ENCODE measurements at places on chromosomes 16 and 17.

GRCh38 chr17:37094391-37094790 lies 145.6 kb downstream of the AATF start:
- DNase-seq = no peak

DNA sequence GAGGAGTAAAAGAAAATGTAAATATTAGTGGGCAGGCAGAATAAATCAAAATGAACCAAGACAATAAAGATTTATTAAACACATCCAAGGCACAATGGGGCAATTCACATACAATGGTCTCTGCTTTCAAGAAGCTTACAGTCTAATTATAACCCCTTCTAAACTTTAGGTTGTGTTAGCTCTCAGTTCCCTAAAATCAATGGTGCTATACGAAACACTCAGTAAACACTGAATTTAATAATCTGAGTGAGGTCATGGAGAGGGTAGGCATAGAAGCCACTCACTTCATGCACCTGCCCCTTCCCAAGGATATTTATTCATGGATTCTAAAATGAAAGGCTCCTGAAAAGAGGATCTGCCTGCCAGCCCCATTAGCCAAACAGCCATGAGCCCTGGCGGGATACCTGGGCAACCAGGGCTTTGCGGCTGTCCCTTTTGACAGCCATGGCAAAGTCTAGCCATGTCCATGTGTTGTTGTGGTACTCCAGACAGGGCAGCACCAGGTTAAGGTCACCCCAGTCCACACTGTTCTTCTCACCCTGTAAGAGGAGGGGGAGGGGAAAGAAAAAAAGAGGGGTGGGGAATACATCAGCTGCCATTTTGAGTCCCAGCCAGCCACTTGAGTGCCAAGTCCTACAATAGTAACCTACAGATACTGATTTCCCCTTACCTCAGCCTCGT lies 1.4 kb upstream of the RSKR start:
- DNase-seq = no peak

DNA sequence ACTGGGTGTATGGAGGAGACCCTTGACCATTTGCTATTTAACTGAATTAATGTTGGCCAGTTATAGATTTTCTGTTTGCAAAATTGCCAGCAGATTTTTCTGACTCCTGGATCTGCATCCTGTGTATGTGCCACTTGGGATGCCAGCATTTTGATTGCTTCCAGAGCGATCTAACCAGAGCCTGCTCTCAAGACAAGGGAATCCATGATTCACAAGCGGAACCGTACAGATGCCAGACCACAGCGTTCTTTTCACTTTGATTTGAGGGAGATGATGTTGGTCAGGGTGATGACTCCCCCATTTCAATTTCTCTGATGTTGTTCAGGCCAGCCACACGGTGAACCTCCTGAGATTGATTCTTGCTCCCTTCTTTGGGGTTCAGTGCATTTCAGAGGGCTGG lies 228.7 kb downstream of the CDH13 start:
- no peak for DNase-seq

GRCh38 chr17:63464691-63465236 lies 12.1 kb upstream of the ACE start:
- DNase-seq = no peak

GRCh38 chr17:47324224-47325020 lies 667 bp downstream of the EFCAB13 start:
- no peak for DNase-seq

GRCh38 chr17:17269926-17270773 lies 10.9 kb downstream of the COPS3 start:
- no peak for DNase-seq

- no peak for DNase-seq
Measured at GRCh38 chr16:80056324-80056723, 455.8 kb upstream of the MAF start.

GRCh38 chr17:9109933-9110332 lies 88.6 kb downstream of the NTN1 start:
- no peak for DNase-seq

GRCh38 chr16:67458121-67458641 lies 22.8 kb downstream of the ATP6V0D1 start:
- DNase-seq = no peak

- DNase-seq = no peak
Measured at GRCh38 chr17:81230043-81230820, 7.5 kb upstream of the CEP131 start.

DNA sequence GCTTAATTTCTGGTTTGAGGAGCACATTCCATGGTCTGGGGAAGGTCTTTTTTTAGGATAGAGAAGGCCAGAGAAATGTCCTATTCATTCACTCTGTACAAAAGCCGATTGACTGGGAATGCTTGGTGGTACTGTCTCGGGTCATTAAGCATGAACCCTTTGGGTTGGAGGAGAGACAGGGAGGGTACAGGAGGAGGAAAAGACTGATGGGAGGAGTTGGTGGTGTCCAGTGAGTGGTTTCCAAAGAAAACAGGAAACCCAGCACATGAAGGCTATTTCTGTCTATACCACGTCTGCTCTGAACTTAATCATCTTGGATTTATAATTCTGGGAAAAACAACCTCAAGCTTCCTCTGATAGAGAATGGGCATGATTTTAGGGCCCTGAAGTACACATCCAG lies 111.9 kb downstream of the XYLT1 start:
- DNase-seq = no peak

GRCh38 chr17:36002631-36003030 lies 1.3 kb upstream of the CCL15 start:
- no peak for DNase-seq

- no peak for DNase-seq
Measured at GRCh38 chr16:12965274-12965804, 63.9 kb downstream of the SHISA9 start.

GRCh38 chr17:82388223-82388921 lies 16.8 kb downstream of the UTS2R start:
- DNase-seq = no peak

DNA sequence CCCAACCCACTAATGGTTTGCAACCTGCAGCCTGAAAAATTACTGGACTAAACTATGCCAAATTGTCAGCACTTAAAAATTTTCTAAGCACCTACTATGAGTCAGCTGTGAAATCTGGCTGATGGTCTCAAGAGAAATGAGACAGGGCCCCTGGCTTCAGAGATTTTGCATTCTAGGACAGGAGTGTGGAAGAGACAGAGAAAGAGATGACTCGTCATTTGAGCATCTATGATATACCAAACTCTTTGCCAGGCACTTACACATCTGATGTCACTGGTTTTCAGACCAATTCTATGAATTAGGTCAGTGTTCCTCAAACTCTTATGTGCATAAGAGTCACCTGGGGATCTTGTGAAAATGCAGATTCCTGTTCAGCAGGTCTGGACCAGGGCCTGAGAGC lies 44.4 kb downstream of the CLEC19A start:
- DNase-seq = no peak

DNA sequence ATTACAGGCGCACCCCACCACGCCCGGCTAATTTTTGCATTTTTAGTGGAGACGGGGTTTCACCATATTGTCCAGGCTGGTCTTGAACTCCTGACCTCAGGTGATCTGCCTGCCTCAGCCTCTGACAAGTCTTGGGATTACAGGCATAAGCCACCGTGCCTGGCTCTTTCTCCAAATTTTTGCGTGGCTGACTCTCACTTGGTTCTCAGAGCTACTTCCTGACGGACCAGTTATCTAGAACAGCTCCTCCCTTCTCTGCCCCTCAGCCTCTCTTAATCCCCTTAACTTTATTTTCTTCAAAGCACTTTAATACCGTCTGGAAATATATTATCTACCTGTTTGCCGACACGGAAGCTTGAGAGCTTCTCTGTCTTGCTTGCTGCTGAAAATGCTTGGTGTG lies 4.2 kb downstream of the YPEL2 start:
- no peak for DNase-seq

- DNase-seq = no peak
Measured at GRCh38 chr17:40344421-40345160, 19.9 kb downstream of the GJD3 start.

- DNase-seq = no peak
Measured at GRCh38 chr16:66618588-66619375, 14.3 kb downstream of the CMTM3 start.

GRCh38 chr16:24045641-24046040 lies 209.9 kb downstream of the PRKCB start:
- DNase-seq = no peak

- DNase-seq = no peak
Measured at GRCh38 chr17:4262703-4263102, 1.1 kb downstream of the ANKFY1 start.

GRCh38 chr17:64150237-64151015 lies 20.5 kb upstream of the ERN1 start:
- DNase-seq = no peak

DNA sequence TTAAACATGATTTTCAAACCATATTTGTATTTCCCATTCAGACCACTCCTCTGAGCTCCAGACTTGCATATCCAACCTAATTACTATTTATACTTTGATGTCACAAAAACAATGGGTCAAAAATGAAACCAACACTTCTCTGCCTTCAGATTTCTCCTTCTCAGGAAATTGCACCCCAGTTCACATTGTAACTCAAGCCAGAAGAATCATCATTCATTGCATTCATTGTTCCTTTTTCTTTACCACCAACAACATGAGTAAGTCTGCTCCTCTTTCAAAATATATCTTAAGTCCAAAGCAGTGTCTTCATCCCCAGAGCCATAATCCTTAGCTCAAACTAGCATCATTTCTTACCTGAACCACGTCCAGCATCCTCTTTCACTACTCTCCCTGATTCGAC lies 2.6 kb upstream of the AKAP1 start:
- DNase-seq = no peak

DNA sequence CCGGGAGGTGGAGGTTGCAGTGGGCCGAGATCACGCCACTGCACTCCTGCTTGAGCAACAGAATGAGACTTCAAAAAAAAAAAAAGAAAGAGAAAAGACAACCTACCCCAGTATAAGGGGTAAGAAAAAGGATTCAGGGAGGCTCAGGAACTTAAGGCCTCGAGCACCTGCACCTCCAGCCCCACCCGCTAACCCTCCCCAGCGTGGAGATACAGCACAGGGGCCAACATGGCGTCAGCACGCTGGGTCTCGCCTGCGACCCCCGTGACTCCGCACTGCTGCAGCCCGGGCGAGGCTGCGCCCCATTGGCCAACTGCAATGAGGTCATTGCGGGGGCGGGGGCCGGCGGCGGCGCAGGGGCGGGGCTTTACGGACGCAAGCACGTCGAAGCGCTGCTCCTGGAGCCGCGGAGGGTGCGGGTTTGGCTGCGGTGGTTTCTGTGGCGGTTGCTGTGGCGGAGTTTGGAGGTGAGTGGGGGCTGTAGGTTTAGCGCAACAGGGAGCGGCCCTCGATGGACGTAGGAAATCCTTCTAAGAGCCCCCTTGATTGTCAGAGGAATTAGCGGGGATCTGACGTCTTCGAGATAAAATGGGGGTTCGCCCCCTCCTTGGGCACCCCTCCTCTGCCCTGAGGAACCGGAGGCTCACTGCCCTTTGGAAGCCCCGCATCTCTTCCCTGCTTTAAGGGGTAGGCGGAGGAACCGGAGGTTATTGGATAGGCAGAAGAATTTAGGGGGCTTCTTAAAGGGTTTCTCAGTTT lies at the start of gene ATP6V0A1:
ATP6V0A1 (plus strand) TSS at position 382 of the 759 bp plus-strand sequence. CDS start 2,017 bp downstream, outside the sequence.
- DNase-seq = peak; percentile 59

DNA sequence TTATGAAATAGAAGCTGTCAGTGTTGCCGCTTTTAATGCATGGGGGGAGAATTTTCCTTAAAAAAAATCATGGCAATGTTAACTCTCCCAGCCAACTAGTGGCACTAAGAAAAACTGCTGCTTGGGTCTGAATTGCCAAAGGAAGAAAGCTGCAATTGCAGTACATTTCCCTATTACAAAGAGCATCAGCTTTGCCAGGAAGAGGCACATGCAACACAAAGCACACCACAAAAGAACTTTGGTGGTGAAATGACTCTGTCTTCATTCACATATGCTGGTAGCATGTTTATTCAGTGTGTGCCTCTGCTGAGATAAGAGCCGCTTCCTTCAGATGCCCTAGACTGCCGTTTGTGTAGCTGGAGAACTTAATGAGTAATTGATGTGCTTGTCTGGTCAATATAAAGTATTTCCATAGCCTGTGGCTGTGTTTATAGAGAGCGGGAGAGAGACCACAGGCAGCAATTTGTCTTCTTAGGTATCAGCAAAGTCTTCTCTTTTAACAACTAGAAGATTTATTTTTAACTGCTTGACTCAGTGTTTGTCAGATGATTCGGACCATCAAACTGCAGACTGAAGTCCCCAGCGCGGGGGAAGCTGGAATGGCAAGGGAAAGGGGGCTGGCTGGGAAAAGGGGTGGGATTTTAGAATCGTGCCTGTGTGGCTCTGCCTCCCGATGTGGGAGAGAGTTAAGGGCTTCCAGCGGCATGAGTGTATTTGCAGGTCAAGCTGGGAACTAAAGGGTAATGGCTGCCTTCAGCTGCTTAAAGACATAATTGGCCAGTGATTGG lies 115.1 kb downstream of the MRTFB start:
- DNase-seq = no peak

GRCh38 chr16:49534901-49535610 lies 161.5 kb downstream of the C16orf78 start:
- no peak for DNase-seq

- no peak for DNase-seq
Measured at GRCh38 chr17:31746884-31747495, 112.1 kb downstream of the COPRS start.

- DNase-seq = no peak
Measured at GRCh38 chr17:80859002-80859941, 132.4 kb upstream of the CHMP6 start.

GRCh38 chr17:1606352-1606985 lies 22.2 kb downstream of the SLC43A2 start:
- DNase-seq = no peak

GRCh38 chr17:51165680-51166197 lies 472 bp upstream of the NME2 start:
- no peak for DNase-seq

DNA sequence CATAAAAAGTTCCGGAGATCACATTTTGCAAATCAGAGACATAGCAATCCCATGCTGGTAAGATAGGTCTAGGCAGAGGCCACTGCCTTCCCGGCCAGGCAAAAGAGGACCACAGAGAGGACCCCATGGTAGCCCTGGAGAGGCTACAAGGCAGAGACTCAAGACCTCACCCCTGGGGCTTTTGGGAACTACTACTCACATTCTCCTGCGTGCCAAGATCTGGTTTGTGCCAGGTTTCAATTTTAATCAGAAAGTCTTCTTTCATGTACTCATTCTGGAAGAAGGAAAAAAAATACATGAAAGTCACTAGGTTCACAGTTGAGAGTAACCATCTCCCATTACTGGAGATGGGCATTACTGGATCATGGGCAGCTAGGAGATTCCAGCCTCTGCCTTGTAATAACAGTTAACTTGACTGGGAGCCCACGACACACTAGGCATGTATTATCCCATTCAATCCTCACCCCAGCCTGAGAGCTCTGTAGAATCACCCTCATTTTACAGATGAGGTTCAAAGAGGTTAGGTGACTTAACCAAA lies 21.2 kb downstream of the PITPNA start:
- no peak for DNase-seq

GRCh38 chr17:8371786-8372185 lies 4.7 kb downstream of the KRABD2 start:
- DNase-seq = no peak
